OCI-LY7 (cell line): ENCODE measurements at places on chromosomes 16 and 17. TPM values are rescaled to one million over a fixed set of nuclear protein-coding genes. Genes with fewer than 3 reads are reported as not detected.
A peak's percentile ranks its signal among the peaks of the same experiment; 100 is the strongest.

DNA sequence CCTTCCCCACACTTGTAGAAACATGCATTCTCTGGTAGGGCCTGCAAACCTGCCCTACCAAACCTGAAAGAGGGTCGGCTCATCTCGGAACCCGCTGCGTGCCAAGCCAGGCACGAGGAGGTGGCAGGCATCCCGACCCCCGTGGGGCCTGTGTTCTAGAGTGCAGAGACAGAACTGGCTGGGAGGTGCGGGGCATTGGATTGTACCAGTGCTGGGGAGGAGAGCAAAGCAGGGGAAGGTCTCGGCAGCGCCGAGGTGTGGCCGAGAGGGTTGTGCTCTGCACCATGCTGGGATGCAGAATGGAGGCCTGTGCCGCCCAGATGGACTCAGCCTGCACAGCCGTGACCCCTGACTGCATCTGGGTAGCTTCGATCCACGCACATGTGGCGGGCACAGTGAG lies 17.8 kb upstream of the MC1R start:
- no peak for DNase-seq

DNA sequence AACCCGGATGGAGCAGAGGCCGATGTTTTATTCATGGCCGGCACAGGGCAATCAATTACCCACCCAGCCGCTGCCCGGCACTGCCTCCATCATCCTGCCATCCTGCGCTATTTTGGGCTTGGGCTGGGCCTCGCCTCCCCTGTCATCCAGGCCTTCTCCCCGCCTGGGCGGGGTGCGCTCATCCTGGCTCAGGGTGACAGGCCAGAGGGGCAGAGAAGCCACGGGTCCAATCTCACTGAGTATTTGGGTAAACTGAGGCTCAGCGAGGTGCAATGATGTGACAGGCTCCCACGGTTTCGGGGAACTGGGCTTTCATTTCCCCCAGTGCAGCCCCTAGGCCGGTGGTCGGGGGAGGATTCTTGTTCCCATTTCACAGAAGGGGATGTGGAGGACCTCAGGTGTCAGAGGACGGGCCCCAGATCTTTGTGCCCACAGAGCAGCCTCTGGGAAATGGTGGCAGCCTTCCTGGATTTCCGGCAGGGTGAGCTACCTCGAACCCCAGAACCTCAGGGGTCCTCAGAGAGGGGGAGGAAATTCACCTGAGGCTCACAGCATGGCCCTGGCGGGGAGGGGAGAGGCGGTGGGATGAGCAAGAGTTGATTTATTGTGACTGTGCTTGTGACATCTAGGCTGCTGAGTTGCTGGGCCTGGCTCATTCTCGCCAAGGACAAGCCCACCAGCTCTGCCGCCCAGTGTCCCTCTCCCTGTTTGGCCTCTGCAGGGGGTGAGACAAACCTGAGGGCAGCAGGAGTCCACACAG lies 23.8 kb upstream of the KCNJ12 start:
- no peak for DNase-seq

GRCh38 chr17:21185061-21185460 lies 28.9 kb downstream of the TMEM11 start:
- DNase-seq = no peak

GRCh38 chr16:80084614-80085013 lies 456.2 kb upstream of the DYNLRB2 start:
- DNase-seq = no peak

DNA sequence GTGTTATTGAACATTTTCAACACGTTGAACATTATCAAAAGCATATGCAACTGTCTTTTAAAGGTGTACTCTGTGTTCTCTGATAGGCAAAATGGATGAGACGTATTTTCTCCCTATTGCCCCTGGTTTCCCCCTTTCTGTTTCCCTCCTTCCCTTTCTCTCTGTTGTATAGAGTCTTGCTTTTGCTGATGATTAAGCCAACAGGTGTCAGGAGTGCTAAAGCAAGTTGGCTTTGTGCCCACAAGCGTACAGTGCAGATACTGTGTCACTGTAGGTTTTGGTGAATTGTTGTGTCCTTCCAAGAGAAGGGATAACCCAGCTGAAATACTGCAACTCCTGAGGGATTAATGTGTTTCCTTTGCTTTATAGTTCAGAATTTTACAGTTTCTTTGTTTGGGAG lies 74.4 kb downstream of the COX10 start:
- no peak for DNase-seq

GRCh38 chr17:60390186-60390585 lies 1.7 kb downstream of the USP32 start:
- DNase-seq = no peak

DNA sequence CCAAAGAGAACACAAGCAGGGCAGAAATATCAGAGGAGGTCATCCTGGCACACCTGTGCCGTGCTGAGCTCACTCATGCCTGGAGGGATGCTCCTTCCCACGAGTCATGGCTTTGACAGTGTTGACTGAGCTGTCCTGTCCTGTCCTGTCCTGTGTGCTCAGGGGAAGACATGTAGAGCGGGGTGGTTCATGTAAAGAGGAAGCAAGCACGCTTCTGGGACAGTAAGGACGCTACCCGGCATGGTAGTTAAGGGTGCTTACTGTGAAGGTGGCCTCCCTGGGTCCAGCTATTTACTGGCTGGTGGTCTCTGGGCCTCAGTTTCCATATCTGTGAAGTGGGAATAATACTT lies 398 bp downstream of the LGALS9 start:
- peak; percentile 9 for DNase-seq

The IGFBP4 gene
- not detected in 2 replicates for total RNA-seq

The CTRL gene
- 4.0 and 5.1 TPM in 2 replicates for total RNA-seq

- no peak for DNase-seq
Measured at GRCh38 chr16:86512860-86513470, 2.6 kb downstream of the FOXF1 start.

DNA sequence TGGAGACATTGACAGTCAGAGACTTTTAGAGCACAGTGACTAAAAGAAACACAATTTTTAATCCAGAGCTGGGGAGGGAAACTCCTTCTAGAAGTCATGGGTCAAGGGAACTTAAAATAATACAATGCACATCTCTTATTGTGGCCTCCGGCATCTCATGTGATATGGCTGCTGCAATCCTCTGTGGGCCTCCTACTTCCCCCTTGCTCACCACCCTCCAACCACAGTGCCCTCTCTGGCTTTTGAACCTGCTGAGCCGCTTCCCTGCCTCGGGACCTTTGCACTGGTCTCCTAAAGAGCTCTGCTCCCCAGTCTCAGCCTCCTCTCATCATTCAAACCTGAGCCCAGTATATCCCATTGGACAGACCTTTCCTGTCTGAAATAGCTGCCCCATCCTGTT lies 47.6 kb downstream of the HS3ST2 start:
- DNase-seq = no peak

The KRT12 gene
- not detected in 2 replicates for total RNA-seq

DNA sequence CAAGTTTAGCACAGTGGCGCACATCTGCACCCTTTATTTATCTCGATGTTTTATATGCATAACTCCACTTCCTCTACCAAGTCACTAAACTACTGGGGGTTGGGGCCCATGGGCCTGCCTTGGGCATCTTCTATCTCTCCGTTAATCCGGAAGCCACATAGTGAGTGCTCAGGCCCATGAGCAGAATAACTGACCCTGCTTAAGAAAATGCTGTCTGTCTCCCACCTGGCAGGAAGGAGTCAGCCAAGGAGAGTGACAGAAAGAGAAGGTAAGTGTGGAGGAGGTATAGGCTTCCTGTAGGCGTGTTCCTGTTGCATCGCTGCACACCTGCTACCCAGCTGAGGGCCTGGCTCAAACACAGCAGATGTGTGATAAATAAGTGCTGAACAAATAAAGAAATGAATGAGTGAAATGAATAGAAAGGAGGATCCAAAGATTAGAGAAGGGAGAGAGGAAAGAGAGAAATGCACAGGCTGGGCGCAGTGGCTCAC lies 320.1 kb downstream of the SLC39A11 start:
- DNase-seq = peak; percentile 94

DNA sequence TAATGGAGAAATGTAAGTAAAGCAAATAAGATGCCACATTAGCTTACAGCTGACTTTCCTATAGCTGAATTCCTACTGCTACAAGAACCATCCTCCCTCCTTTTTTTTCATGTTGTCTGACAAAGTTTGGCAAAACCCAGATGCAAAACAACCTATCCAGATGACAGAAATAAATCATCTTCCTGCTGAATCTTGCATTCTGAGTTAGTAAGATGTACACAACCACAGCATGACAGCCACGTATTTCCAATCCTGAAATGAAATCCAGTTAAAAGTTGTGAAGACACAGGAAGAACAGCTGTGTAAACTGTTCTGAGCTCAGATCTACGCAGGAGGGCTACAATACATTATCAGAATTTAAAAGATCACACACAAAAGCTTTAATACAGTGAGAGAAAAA lies 5.1 kb upstream of the DHX33 start:
- DNase-seq = no peak

GRCh38 chr16:86556576-86556975 lies 1.5 kb upstream of the MTHFSD start:
- DNase-seq = no peak

The UNC13D gene
- 12.2 and 17.8 TPM in 2 replicates for total RNA-seq

The NOMO2 gene
- 74.0 and 80.2 TPM in 2 replicates for total RNA-seq

DNA sequence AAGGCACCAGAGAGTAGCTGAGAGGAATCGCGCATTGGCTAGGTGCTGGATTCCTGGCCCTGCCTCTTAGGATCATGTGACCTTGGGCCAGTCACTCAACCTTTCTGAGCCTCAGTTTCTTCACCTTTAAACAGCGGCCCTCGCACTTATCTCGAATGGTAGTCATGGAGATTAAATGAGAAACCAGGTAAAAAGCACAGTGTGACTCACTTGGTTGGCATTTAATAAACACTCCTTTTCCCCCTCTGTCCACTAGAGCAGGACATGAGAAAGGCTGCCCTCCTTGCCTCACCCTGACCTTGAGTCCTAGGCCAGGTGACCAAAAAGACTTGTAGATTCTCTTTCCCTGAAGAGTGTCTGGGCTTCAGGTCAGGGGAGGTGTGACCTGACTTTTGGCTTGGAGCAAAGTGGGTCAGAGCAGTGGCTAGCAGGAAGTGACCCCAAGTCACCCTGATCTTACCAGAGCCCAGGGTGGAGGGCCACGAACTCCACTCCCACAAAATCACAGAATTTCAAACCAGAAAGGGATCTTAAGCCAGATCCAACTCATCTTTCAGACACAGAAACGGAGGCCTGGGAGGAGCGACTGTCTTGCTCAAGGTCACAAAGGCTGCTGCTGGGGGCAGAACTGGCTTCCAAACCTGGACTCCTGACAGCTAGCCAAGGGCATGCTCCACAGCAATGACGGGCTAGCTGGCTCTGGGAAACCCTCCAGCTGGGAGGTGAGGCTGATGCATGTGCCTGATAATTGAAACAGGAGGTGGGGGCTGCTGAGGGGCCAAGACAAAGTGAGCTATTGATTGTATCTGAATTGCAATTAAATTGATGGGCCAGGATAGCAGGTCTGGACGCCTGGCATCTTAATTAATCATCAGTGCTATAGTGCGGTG lies 65.2 kb downstream of the PIPOX start:
- no peak for DNase-seq

DNA sequence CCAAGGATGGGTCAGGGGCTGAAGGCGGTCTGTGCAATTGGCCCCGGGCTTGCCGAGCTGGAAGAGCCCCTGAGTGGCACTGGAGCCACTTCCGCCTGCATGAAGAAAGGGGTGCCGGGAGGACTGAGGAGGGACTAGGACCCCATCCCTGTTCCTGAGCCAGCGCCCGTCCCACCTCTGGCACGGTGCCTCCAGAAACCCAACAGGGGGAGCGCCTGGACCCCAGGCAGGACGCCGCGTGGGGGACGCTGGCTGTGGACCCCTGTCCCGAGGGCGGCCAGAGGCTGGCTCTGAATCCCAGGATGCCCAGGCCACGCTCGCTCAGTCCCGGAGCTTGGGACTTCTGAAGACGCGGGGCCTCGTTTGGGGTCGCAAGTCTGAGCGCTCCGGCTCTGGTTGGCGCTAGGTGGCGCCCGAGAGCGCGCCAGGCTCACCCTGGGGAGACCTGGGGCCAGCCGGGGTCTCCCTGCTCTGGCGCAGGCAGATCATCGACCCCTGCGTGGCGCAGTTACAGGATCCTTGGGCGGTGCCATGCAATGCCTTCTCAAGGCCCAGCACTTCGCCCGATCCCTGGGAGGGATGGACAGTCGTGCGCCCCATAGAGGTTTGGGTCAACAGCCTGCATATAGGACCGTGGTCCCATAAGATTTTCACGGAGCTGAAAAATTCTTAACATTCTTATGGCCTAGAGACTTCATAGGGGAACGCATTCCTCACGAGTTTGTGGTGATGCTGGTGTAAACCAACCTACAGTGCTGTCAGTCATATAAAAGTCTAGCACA lies 58.5 kb upstream of the CREBBP start:
- peak; percentile 52 for DNase-seq

GRCh38 chr17:77324227-77324626 lies 183.5 kb downstream of the SEC14L1 start:
- peak; percentile 37 for DNase-seq

GRCh38 chr17:66748578-66748977 lies 86.3 kb upstream of the CACNG5 start:
- DNase-seq = no peak

- DNase-seq = no peak
Measured at GRCh38 chr17:37225465-37225864, 150.3 kb upstream of the C17orf78 start.

DNA sequence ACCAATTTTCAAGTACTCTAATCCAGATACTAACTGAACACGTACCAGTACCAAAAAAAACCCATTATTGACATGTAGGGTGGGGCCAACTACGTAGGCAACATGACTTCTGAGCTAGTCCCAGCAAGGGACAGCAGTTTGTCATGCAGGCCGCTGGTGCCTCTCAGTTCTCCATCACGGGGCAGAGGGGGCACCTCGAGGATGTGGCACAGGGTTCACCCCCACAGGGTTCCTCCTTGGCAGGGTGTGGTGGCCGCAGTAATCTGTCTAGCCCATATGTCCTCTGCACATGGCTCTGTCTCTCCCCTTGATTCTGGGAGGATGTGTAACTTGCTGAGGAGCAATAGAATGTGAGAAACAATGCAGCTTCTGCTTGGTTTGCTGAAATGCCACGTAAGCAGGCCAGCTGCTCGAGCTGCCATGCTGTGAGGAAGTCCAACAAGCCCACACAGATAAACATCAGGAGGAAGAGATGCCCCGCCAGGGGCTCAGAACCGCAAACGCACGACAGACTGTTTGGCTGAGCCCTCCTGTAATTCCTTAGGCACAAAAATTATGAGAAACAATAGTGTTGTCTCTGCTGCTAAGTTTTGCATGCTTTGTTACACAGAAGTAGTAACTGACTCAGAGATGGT lies 62.4 kb downstream of the NT5M start:
- no peak for DNase-seq

- no peak for DNase-seq
Measured at GRCh38 chr17:59488805-59489204, 76.6 kb upstream of the DHX40 start.

DNA sequence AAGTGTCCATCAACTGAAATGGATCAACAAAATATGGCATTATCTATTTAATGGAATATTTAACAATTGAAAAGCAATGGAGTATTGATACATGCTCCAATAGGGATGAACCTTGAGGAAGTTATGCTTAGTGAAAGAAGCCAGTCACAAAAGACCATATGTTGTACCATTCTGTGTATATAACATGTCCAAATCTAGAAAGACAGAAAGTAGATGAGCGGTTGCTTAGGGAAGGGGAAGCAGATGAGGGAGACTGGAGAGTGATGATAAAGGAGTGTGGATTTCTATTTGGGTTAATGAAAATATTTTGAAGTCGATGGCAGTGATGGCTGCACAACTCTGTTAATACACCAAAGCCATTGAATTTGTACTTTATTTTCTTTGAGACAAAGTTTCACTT lies 8.5 kb upstream of the ERN1 start:
- DNase-seq = no peak

GRCh38 chr16:68226116-68226515 lies 9.8 kb downstream of the ESRP2 start:
- DNase-seq = no peak
